ENCODE measurements at places on chromosomes 4 and X. TPM values are rescaled to one million over a fixed set of nuclear protein-coding genes. Genes with fewer than 3 reads are reported as not detected.

DNA sequence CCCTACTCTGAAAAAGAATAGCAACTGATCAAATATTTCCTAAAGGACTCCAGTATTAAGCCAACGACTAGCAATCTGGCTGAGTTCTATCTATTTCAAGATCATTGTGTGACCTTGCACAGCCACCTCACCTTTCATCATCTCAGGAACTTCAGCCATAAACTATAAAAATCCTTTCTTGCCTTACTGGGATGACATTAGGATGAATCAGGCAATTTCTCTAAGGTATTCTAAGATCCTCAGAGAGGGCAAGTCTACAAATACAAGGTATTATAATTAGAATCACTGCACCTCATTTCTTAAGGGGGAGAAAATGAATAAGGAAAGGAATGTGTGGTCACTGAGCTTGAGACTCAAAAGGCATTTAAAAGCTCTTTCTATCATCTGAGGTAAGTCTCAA is 152.6 kb downstream of the GRIA3 start:
- H3K27ac ChIP-seq = no peak overlapping the region
- no peak for DNase-seq
- no peaks in the 10 kb centered on the region for H3K36me3 ChIP-seq
- no peaks in the 10 kb centered on the region for H3K27me3 ChIP-seq
- no peaks in the 10 kb centered on the region for H3K4me1 ChIP-seq
- H3K4me3 ChIP-seq = no peak overlapping the region

- DNase-seq = no peak
- no peaks in the 10 kb centered on the region for H3K4me1 ChIP-seq
- H3K27me3 ChIP-seq = no peaks in the 10 kb centered on the region
- H3K36me3 ChIP-seq = no peaks in the 10 kb centered on the region
- no peak overlapping the region for H3K4me3 ChIP-seq
Observed at GRCh38 chrX:39957816-39958566, 139.8 kb downstream of the BCOR start.

- no peaks in the 10 kb centered on the region for H3K36me3 ChIP-seq
- no peak overlapping the region for H3K27ac ChIP-seq
- no peak overlapping the region for H3K4me3 ChIP-seq
- H3K27me3 ChIP-seq = no peaks in the 10 kb centered on the region
- no peaks in the 10 kb centered on the region for H3K4me1 ChIP-seq
- DNase-seq = peak; percentile 29
Observed at GRCh38 chrX:56803850-56804681, 75.0 kb downstream of the NBDY start.

DNA sequence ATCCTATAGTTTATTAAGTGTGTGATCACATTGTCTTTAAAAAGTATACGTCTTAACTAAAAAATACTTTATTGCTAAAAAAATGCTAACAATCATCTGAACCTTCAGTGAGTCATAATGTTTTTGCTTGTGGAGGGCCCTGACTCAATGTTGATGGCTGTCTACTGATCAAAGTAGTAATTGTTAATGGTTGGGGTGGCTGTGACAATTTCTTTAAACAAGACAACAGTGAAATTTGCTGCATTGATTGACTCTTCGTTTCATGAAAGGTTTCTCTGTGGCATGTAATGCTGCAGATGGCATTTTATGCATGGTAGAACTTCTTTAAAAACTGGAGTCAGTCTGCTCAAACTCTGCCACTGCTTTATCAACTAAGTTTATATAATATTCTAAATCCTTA is 101.4 kb upstream of the IL15 start:
- H3K36me3 ChIP-seq = no peaks in the 10 kb centered on the region
- DNase-seq = no peak
- no peak overlapping the region for H3K27ac ChIP-seq
- H3K4me1 ChIP-seq = no peaks in the 10 kb centered on the region

DNA sequence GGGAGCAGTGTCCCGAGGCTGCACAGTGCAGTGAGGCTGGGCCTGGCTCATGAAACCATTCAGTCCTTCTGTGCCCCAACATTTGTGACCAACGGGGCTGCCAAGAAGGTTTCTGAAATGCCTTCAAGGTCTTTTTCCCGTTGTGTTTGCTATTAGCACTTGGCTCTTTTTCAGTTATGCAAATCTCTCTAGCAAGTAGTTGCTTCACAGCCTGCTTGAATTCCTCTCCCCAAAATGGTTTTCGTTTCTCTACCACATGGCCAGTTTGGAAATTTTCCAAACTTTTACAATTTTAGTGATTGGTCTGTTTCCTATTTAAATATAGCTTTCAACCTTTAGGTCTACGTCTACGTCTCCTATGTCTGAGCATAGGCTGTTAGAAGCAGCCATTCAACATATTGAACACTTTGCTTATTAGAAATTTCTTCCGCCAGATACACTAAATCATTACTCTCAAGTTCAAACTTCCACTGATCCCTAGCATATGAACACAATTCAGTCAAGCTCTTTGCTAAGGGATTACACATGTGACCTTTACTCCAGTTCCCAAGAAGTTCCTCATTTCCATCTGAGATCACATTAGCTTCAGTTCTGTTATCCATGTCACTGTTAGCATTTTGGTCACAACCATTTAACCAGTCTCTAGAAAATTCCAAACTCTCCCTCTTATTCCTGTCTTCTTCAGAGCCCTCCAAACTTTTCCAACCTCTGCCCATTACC is 901.8 kb downstream of the GLUD2 start:
- no peak for DNase-seq
- no peak overlapping the region for H3K27ac ChIP-seq
- no peak overlapping the region for H3K4me3 ChIP-seq
- H3K4me1 ChIP-seq = no peaks in the 10 kb centered on the region
- H3K27me3 ChIP-seq = no peaks in the 10 kb centered on the region
- no peaks in the 10 kb centered on the region for H3K36me3 ChIP-seq

GRCh38 chrX:22135994-22136684 is 104.0 kb downstream of the PHEX start:
- H3K4me3 ChIP-seq = no peak overlapping the region
- DNase-seq = no peak
- H3K27ac ChIP-seq = no peak overlapping the region
- no peaks in the 10 kb centered on the region for H3K36me3 ChIP-seq

- no peaks in the 10 kb centered on the region for H3K4me1 ChIP-seq
- no peak overlapping the region for H3K27ac ChIP-seq
- peak; percentile 60 for DNase-seq
- no peaks in the 10 kb centered on the region for H3K27me3 ChIP-seq
Observed at GRCh38 chr4:924107-925096, 7.7 kb downstream of the GAK start.

DNA sequence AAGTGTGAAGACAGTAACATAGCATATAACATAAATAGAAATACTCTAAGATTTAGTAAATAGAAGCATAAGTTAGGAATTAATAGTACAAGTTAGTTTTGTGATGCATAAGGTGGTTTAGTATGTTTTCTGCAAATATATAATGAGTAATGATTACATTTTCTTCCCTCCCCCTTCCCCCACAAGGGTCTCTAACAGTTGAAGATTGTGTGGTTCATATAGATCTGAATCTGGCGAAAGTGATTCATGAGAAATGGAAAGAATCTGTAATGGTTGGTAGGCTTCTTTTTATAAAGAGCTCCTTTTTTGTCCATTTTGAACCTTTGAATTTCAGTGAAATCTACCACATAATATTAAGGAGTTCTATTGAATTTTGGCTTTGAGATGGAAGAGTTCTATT is 66.3 kb downstream of the N4BP2 start:
- H3K27me3 ChIP-seq = no peaks in the 10 kb centered on the region
- DNase-seq = no peak
- no peak overlapping the region for H3K27ac ChIP-seq
- no peak overlapping the region for H3K4me3 ChIP-seq

GRCh38 chr4:151675411-151675971 is 85.3 kb downstream of the GATB start:
- DNase-seq = no peak
- peaks cover 2% of the 10 kb centered on the region for H3K4me1 ChIP-seq
- H3K27me3 ChIP-seq = no peaks in the 10 kb centered on the region
- no peaks in the 10 kb centered on the region for H3K36me3 ChIP-seq
- no peak overlapping the region for H3K4me3 ChIP-seq

GRCh38 chr4:102815981-102816380 is 11.4 kb downstream of the UBE2D3 start:
- no peaks in the 10 kb centered on the region for H3K4me1 ChIP-seq
- no peak for DNase-seq
- H3K36me3 ChIP-seq = peaks cover 58% of the 10 kb centered on the region
- H3K27ac ChIP-seq = no peak overlapping the region
- H3K27me3 ChIP-seq = no peaks in the 10 kb centered on the region
- no peak overlapping the region for H3K4me3 ChIP-seq

DNA sequence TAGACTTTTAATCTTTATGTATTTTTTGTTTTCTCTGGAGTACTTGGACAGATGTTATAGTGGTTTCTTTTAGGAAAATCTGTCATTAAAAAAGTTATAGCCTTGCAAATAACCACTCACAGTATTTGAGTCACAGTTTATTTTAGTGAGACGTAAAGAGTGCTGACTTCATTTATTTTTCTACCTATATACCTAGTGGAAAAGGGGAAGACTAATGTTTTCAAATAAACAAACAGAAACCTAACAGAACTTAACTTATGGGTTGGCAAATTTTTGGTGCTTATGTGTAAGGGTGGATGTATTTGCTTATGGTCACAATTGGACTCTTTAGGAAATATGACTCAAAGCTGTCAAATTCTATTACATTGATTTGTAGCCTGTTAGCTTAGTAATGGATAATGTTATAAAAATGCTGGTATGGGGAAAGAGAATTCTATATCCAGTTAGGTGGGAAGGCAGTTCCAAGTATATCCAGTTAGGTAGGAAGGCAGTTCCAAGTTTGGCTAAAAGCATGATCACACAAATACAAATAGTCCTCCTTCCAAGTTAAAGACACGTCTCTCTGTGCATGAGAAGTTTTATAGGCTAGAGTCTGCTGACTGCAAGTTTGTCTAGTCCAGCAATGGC is 61.9 kb downstream of the SLC9A6 start:
- H3K27me3 ChIP-seq = no peaks in the 10 kb centered on the region
- DNase-seq = no peak
- H3K4me1 ChIP-seq = no peaks in the 10 kb centered on the region
- H3K27ac ChIP-seq = no peak overlapping the region

GRCh38 chrX:18873189-18873791 is 110.6 kb downstream of the PHKA2 start:
- H3K4me1 ChIP-seq = no peaks in the 10 kb centered on the region
- no peak overlapping the region for H3K4me3 ChIP-seq
- no peaks in the 10 kb centered on the region for H3K27me3 ChIP-seq
- H3K27ac ChIP-seq = no peak overlapping the region
- H3K36me3 ChIP-seq = no peaks in the 10 kb centered on the region
- no peak for DNase-seq

Gene CT45A3
- not detected for total RNA-seq

Gene TKTL1
- not detected for total RNA-seq

Gene PABPC1L2A
- total RNA-seq = not detected

Gene PPP2R2C
- total RNA-seq = 19.2 TPM

Gene XAGE1A
- not detected for total RNA-seq

Gene MND1
- total RNA-seq = 15.4 TPM

Data from endodermal cell (in vitro differentiated cells).